CD4-positive, alpha-beta T cell treated with Interleukin-12 subunit alpha and Interleukin-12 subunit beta, for 1 hour (primary cell): ENCODE measurements at places on chromosomes 11 and 22.
A peak's percentile ranks its signal among the peaks of the same experiment; 100 is the strongest.

GRCh38 chr11:86089659-86090058 is 20.8 kb upstream of the PICALM start:
- DNase-seq: no peak

- DNase-seq: no peak
These were observed 37.3 kb upstream of the CADM1 start for GRCh38 chr11:115541518-115541917.

DNA sequence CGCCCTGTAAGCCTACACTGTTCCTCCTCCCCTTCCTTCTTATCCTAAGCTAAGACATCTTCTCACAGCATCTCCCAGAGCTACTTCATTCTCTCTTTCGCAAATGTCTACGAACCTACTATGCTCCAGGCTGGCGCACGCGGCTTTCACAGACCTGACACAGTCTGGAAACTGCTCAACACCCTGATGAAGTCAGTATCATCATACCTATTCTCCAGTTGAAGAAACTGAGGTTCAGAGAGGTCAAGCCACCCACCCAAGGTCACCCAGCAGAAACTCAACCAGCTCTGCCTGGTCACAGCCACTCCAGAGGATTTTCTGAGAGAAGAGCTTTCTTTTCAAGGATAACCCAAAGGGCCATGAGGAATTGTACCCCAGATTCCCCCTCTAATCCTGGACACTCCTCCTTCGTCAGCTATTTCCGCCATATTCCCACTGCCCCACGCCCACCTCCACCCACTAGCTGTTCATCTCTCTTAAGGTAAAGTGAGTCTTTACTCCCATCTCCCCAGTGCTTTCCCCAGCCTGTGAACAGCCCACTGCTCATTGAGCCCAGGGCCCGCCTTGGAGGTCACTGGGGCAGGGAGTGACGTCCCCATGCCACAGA is 1.8 kb downstream of the KCNJ4 start:
- no peak for DNase-seq

DNA sequence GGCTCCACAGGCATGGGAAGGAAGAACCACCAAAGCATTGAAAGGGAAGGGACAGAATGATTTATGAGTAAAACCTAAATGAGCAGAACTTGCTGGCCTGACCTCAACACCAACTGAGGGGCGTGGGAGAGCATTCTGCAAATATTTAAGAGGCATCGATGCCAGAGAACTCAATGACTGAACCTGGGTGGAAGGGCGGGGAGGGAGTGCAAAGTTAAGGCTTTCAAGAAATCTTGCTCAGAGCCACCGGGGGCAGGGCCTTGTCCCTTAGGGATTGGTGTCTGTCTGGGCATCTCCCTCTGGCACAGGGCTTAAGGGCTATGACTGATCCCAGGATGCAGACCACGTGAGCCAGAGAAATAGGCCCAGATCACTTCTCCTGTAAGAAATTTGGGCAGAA is 137.1 kb downstream of the ADAMTS15 start:
- no peak for DNase-seq

DNA sequence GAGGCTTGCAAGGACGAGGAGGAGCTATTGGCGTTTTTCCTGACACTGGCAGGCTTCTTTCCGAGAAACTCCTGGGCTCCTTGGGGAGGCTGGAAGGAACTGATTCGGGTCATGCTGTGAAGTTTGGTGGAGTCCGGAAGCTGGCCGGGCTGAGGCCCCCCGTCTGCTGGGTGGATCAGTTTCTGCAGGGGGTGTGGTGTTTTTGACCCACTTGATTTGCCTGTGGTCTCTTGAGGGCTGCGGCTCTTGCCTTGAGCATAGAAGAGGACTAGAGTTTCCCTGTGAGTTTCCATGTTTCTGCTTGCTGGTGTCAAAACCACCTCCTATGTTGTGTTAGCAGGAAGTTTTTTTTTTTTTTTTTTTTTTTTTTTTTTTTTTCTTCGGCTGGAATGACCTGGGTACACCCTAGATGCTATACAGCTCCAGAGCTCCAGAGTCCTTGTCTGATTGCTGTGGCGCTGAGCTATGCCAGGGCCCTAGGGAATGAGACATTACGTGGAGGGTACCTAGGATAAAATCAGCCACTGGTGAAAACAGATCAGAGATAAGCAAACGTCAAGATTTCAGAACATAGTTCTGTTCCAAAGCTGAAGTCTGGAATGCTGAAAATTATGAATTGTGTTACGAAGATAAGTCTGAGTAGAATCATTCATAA is 728 bp downstream of the TBC1D22A start:
- peak; percentile 58 for DNase-seq

GRCh38 chr11:20544603-20545237 is 54.7 kb upstream of the SLC6A5 start:
- no peak for DNase-seq

- DNase-seq: no peak
These were observed 1407.6 kb upstream of the RAG2 start for GRCh38 chr11:38005597-38005996.

DNA sequence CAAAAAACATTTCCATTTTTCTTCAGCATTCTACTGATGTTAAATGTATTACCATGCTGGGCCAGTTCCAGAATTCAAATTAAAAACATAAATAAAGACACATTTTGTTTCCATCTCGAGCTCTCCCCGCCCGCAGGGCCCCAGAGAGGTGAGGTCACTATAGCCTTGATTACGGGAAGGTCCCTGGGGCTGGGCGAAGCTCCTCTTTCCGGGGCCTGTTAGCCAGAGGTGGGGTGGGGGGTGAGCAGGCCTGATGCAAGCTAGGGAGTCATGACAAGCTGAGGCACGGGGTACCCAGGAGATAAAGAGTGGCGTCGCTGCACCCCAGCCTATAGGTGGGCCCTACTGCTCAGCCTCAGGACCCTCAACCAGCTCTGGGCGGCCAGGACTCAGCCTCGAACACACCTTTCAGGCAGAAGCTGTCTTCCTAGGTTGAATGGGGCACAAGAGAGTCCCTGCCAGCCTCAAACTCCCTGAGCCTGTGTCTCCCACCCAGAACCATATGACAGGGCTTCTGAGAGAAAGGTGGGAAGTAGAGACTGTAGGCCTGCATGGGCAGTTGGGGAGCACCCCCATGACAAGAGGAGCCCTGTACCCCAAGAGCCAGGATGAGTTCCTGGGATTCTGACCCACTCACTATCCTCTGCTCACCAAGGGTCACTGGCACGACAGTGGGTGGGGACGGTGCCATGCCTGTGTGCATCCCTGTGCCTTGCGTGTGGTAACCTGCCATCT is 34.8 kb downstream of the KCNQ1OT1 start:
- DNase-seq: no peak

DNA sequence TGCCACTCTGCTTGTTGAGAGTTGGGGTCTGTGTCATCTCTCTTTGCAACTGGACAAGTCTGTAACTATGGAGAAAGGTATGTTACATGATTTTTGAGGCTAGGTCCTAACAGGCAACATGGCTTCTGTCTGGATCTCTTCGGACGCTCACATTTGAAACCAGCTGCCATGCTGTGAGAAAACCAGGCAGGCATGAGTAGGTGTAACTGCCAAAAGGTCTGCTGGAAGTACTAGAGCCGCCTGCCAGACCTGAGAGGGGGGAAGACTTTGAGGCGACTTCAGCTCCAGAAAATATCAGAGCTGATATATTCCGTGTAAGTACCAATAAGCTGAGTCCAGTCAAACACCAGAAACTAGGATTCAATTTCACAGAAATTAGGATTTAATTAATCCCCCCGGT is 579.5 kb downstream of the LRRC4C start:
- DNase-seq: no peak

DNA sequence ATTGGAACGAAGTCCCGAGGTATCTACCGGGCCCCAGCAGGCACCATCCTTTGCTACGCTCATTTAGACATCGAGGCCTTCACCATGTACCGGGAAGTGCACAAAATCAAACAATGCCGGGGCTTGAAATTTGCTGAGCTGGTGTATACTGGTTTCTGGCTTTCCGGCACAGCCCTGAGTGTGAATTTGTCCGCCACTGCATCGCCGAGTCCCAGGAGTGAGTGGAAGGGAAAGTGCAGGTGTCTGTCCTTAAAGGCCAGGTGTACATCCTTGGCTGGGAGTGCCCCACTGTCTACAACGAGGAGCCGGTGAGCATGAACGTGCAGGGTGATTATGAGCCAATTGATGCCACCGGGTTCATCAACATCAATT is 158.8 kb upstream of the GUCY1A2 start:
- no peak for DNase-seq

- DNase-seq: no peak
These were observed 5.8 kb upstream of the PAMR1 start for GRCh38 chr11:35531246-35531645.

DNA sequence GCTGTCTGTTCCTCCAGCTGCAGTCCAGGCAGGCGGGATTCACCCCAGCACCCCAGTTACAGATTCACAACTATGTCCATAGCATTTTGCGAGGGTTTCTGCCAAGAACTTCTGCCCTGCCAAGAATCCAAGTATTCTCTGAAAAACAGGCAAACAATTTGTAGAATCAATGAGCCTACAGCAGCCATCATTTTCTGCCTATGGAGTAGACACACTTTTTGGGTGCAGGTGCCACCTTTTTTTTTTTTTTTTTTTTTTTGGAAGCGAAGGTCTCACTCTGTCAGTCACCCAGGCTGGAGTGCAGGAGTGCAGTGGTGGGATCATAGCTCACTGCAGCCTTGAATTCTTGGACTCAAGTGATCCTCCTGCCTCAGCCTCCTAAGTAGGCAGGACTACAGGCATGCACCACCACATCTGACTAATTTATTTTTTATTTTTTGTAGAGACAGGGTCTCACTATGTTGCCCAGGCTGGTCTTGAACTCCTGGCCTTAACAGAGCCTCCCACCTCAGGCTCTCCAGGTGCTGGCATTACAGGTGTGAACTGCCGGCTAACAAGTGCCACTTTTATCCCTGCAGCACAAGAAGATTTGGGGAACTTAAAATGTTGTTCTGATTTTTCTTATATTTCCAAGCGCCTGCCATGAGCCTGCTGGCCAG is 195.1 kb downstream of the SNX19 start:
- no peak for DNase-seq

DNA sequence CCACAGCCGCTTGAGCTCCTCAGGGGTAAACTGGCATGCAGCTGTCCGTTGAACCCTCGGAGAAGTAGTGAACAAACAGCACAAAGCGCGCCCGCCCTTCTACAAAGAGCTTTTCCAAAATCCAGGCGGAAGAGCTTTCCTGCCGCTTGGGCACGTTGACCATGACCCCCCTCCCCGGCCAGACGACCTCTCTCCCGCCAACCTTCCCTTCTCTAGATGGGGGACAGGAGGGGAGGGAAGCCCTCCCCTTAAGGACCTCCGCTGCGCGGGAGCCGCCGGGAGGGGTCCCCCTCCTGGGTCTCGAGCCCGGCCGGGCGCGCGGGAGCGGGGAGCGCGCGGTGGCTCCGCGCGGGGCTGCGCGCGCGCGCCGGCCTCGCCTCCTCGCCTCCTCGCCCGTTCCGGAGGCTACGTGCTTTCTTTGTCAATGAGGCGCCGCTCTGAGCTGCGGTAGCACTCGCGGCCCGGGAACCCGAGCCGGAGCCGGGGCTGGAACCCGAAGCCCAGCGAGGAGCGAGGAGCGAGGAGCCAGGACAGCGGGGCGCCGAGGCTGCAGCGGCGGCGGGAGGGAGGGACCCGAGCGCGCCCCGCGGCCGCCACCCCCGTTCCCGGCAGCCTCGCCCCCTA is 118.6 kb downstream of the HIPK3 start:
- DNase-seq: no peak

- no peak for DNase-seq
These were observed 38.2 kb upstream of the PAMR1 start for GRCh38 chr11:35563484-35564244.

DNA sequence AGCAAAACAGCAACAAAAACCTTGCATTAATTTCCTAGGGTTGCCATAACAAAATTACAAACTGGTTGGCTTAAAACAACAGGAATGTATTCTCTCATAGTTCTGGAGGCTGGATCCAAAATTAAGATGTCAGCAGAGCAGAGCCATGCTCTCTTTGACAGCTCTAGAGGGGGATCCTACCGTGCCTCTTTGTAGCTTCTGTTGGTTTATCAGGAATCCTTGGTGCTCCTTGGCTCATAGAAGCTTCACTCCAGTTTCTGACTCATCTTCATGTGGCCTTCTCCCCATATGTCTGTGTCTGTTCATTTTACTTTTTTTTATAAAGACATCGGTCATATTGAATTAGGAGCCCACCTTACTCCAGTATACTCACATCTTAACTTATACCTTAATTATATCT is 90.5 kb upstream of the POU2AF2 start:
- no peak for DNase-seq

DNA sequence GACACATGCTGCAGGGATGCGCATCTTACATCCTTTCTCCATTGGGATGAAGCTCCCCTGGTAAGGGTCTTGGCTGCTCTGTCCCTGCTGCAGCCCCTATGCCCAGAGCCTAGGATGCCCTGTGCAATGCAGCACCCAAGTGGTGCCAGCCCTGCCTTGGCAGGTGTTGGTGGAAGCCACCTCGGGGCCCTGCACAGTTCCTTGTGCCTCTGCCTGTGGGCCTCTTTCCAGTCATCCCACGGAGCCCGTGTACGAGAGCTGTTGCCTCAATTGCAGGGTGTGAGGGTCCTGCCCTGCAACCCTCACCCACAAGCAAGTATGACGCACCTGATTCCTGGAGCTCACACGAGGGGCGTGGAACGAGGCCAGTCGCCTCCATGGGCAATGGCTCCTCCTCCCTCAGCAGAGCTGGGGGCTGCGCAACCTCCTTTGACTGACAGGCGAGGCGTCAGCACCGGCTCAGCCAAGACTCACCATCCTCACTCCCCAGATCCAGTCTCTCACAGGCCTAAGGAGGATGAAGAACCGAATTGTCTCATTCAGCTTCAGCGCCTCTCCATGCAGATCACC is 719.6 kb downstream of the BRD1 start:
- DNase-seq: no peak

- no peak for DNase-seq
These were observed 6.8 kb downstream of the TBC1D22A start for GRCh38 chr22:46769191-46769675.

- no peak for DNase-seq
These were observed 21.4 kb downstream of the USP35 start for GRCh38 chr11:78210000-78210608.

GRCh38 chr22:31313366-31314147 is 21.3 kb upstream of the PIK3IP1 start:
- DNase-seq: peak; percentile 65

DNA sequence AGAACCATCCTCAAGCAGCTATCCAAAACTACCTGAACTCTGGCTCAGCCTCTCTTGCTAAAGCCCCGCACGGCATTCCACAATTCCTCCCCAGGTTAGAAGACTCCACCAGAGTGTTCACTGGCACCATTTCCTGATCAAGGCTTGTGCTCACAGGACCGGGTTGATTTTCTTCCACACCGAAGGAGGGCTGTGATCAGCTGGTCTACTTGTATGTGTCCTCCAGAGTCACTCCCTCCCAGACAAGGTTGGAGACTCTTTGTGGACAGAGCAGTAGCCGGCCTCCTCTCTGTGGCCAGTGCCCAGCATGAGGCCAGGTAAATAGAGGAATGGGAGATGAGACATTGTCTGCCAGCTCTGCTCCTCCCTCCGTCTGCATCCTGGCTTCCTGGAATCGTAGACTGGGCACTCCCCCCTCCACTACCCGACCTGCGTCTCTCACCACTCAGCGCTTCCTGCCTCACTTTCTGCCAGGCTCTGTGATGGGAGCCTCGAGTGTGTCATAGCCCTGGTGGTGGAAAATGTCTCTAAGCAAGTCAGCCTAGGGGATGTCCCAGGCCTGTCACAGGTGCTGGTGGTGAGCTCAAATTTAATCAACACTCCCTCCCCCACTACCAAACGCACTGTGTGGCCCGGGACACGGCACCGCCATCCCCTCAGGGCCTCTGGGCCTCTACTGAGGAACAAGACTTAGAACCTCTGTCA is 12.5 kb upstream of the TMPRSS6 start:
- peak; percentile 96 for DNase-seq

- no peak for DNase-seq
These were observed 198.6 kb downstream of the KIF18A start for GRCh38 chr11:27909386-27909785.

- no peak for DNase-seq
These were observed 835 bp upstream of the ANO9 start for GRCh38 chr11:442611-443081.
